Sigmoid colon (tissue), 7 donors: ENCODE measurements at places on chromosomes 5 and 9.

- DNase-seq: no peak
These were observed 26.0 kb downstream of the SPRY4 start for GRCh38 chr5:142298789-142299188.

GRCh38 chr5:144583541-144584449 lies 413.1 kb downstream of the KCTD16 start:
- no peak for DNase-seq

GRCh38 chr9:750249-750967 lies 91.1 kb upstream of the DMRT1 start:
- peak; percentile 61 for DNase-seq

- no peak for DNase-seq
These were observed 31.5 kb downstream of the PAX5 start for GRCh38 chr9:37002413-37003217.
